ENCODE measurements at places on chromosomes 11 and 22.

GRCh38 chr22:42340150-42340549, 69.7 kb upstream of the TCF20 start:
- no peak for DNase-seq

DNA sequence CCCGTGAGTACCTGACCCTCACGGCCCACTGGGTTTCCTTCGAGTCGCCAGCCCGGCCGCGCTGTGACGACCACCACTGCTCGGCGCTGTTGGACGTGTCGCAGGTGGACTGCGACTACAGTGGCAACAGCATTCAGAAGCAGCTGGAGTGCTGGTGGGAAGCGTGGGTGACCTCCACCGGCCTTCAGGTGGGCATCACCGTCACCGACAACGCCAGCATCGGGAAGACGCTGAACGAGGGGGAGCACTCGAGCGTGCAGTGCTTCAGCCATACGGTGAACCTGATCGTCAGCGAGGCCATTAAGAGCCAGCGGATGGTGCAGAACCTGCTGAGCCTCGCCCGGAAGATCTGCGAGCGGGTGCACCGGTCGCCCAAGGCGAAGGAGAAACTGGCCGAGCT, 32.2 kb downstream of the ZBED4 start:
- no peak for DNase-seq

DNA sequence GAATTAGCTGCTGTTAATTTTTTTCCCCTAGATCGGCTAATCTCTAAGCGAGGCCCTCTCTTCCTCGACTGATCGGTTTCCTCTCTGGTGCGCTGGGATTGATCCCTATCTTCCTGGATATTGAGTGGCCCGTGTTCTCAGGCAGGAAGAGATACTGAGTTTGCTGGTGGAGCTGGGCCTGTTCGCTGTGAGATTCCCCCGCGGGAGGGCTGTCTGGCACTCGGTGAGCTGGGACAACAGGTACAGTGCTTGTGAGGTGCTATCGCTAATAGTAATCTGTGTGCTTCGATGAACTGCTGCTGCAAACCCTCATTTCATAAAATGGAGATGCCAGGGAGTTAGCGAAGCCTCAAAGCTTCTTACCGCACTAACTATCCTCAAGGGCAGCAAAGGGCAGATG, 310.3 kb downstream of the NXPE2 start:
- no peak for DNase-seq

DNA sequence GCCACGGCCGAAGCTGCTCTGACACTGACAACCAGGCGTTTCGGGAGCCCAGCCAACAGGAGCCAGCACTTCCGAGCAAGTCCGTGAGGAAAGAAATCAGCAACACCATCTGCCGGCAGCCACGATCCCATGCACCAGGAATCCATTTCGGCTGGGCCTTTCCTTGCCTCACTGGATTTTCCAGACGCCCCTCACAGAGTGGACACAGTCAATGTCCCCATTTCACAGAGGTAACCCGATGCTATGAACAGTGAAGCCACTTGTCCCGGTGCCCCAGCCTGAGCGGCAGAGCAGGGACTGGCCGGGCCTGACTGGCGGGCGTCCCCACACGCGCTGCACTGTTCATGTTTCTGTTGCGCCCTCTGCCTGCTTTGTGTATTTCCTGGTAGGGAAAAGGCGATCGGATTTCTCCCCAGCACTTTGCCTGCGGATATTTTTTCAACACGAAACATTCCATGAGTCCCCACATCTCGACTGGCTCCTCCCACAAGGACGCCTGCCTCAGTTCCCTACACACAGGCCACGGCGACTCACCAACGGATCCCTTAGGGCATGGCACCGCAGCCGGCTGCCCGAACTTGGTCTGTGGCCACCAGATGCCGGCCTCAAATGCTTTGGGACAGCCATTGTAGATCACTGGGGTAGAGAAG, 55.3 kb downstream of the TRMU start:
- peak; percentile 70 for DNase-seq

- DNase-seq: no peak
Observed at GRCh38 chr11:119625206-119625978, 103.6 kb downstream of the NECTIN1 start.

GRCh38 chr11:36974771-36975170, 376.7 kb upstream of the RAG2 start:
- no peak for DNase-seq

- no peak for DNase-seq
Observed at GRCh38 chr11:134244593-134244992, 8.6 kb downstream of the THYN1 start.

DNA sequence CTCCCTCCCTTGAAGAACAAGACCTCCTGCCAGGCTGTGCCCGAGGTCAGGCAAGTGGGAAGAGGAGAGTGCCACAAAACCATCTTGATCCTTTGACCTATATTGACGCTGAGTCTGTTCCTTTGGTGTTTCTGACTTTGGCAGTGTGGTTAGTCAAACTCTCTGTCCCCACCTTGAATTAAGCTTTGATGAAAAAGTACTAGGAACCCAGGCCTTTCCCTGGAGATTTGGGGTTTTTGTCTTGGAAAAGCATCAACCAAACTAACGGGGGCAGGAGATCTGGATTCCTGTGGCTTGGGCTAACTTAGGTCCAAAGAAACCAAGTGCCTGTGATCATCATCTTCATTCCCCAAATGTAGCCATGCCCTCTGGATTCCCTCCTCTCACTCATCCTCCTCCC, 40.4 kb downstream of the ARFGAP2 start:
- no peak for DNase-seq

DNA sequence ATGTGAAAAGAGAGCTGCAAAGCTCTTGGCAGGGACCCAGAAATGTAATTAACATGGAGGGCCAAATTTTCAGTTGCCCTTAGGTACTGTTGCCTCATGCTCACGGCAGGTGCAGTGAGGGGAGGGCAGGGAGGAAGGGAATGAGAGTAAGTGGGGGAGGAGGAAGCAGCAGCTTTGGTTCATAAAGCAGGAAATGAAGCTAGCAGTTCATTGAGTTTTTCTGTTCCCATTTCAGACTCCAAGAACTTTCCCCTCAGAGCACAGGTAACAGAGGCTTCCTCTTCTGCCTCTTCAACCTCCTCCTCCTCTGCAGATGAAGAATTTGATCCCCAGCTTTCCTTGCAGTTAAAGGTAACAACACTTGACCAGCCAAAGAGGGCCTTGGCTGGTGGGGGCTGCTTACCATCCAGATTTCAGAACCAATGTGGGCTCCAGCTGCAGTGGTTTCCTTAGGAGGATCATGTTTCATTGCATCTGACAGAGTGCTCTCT, 57.9 kb upstream of the PARVA start:
- peak; percentile 57 for DNase-seq

DNA sequence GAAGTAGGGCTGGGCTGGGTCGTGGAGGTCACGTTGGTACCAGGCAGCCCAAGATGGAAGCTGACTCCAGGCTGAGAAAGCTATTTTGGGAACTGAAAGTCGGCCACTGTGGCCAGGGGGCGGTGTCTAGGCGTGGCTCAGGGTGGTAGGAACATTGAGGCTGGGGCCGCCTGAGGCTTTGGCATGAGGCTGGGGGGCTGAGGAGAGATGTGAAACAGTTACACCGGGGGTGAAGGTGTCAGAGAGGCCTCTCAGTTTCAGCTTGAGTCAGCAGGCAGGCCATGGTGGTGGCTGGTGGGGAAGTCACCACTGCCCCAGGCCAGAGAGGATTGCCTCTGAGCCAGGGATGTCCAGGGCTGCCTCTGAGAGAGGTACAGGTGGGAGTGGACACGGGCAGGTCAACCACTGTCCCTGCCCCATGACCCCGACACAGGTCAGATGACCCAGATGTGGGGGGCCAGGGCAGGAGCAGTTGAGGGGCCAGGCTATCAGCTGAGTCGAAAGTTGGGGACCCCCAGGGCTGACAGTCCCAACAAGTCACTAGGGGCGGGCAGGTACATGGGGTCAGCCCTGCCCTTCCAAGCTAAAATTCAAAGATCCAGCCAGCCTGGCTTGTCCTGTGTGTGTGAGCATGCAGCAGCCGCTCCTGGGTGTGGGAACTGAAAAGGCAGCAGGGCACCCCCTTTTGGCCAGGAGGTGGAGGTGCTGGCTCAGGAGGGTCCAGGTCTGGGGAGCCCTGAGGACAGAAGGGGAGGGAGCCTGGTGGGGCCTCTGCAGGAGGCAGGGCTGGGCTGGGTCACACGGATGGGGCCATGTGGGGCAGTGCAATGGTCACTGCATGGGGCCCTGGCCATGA, 7.2 kb downstream of the KCNK7 start:
- no peak for DNase-seq

DNA sequence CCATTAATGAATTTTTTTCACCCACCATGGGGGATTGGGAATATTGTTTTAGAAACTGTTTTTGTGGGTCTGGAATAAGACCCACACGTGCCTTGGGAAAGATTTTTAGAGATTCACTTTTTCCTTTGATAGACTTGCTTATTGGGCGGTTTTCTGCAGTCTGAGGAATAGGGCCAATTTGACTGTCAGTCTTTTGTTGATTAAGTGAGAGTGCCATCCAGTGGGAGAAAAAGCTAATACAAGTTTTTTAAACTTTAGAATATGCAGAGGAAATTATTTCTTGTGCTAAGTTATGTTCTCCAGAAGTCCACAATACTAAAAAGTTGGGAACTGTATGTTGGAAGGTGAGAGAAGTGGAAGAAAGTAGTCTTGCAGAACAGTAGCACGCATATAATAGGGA, 56.1 kb downstream of the PRMT3 start:
- DNase-seq: no peak

DNA sequence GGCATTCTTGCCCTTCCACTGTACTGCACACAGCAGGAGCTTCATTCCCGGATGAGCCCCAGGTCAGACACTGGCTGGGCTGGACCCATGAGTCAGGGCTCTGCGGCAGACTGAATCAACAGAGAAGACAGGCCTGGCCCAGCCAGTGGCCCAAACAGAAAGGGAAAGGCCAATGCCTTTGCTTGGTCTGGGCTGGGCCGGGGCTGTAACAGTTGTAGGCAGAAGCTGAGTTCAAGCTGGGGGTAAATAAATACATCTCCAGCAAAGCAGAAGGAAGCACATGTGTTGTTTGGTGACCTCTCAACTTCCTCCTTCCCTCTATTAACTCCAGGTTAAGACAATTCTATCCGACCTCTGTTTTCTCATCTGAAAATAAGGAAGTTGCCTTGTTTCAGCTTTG, 1.8 kb upstream of the SMIM35 start:
- no peak for DNase-seq

Data from spinal cord (tissue), 10 donors.